OCI-LY7 (cell line): ENCODE measurements at places on chromosomes 2 and 18. TPM values are rescaled to one million over a fixed set of nuclear protein-coding genes. Genes with fewer than 3 reads are reported as not detected.

The TEX261 gene
- 45.8 and 57.7 TPM in 2 replicates for total RNA-seq

The OSGEPL1 gene
- 10.4 and 12.8 TPM in 2 replicates for total RNA-seq

The COL3A1 gene
- total RNA-seq: not detected in 2 replicates

The PLGLB1 gene
- 3.6 and 3.9 TPM in 2 replicates for total RNA-seq

The TEX44 gene
- total RNA-seq: not detected in 2 replicates

The LIMS3 gene
- 1.9 and 2.1 TPM in 2 replicates for total RNA-seq

The SOX11 gene
- total RNA-seq: 13.0 and 14.8 TPM in 2 replicates

The METTL5 gene
- 82.2 and 87.3 TPM in 2 replicates for total RNA-seq

The ADRA2B gene
- 0.11 TPM in 1 of 2 replicates, not detected in the other for total RNA-seq

The SOWAHC gene
- total RNA-seq: not detected in 2 replicates

The CNTNAP5 gene
- total RNA-seq: not detected in 2 replicates

The USP14 gene
- total RNA-seq: 86.9 and 88.3 TPM in 2 replicates

The SOCS6 gene
- total RNA-seq: not detected in 2 replicates

The MC2R gene
- total RNA-seq: not detected in 2 replicates

The HOXD12 gene
- 0.25 TPM in 1 of 2 replicates, not detected in the other for total RNA-seq

The PKDCC gene
- total RNA-seq: not detected in 2 replicates

The LMAN1 gene
- 46.4 and 48.2 TPM in 2 replicates for total RNA-seq

The VIT gene
- not detected in 2 replicates for total RNA-seq

The KIDINS220 gene
- 31.8 and 32.3 TPM in 2 replicates for total RNA-seq

The HEATR5B gene
- total RNA-seq: 31.3 and 34.5 TPM in 2 replicates

The RAMP1 gene
- total RNA-seq: 0.42 TPM in 1 of 2 replicates, not detected in the other

The AQP12B gene
- total RNA-seq: not detected in 2 replicates

The FRZB gene
- not detected in 2 replicates for total RNA-seq

The TSPYL6 gene
- total RNA-seq: not detected in 2 replicates

The LHCGR gene
- not detected in 2 replicates for total RNA-seq

The MDH1B gene
- 0.19 and 0.37 TPM in 2 replicates for total RNA-seq

The PLCD4 gene
- 0.48 TPM in 1 of 2 replicates, not detected in the other for total RNA-seq

The TNFRSF11A gene
- not detected in 2 replicates for total RNA-seq
